ENCODE measurements at places on chromosomes 2 and 18.

- DNase-seq: no peak
These were observed 1.5 kb upstream of the OSGEPL1 start for GRCh38 chr2:189763908-189764661.

GRCh38 chr2:234840336-234840735 lies 111.5 kb upstream of the SH3BP4 start:
- no peak for DNase-seq

DNA sequence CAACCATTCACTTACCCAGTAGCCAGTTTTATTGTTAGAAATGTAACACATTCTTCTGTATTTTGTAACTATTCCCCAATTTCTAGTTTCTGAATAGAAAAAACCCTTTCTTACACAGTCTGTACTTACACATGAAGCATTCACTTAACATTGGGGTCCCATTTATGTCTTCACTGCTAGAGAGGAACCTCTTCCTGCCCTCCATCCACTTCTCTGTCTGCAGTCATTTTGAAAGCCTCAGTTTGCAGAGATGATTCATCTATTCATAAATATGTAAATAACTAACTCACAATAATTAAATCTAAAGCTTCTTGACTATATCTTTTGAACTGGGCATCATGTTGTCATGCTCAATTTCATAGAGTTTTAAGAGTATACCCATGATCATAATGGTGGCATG lies 55.9 kb downstream of the ZRANB3 start:
- no peak for DNase-seq

GRCh38 chr2:52658598-52658997 lies 1109.0 kb upstream of the CHAC2 start:
- DNase-seq: no peak

DNA sequence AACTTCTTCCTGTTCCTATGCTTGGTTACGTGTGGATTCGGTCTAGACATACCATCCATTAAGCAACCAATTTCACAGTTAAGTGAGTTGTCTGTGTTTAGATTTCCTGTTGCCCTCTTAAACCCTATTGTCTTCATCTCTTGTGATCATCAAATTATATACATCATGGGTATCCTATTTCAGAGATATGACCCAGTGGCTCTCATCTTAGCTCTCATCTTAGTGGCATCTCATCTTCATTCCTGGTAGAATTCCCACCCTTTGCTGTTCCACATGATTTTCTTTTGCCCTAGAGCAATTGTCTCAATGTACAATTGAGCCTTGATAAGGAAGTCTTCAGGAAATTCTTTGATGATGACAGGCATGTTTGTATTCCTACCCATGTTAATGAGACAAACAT lies 29.4 kb upstream of the FN1 start:
- DNase-seq: no peak

DNA sequence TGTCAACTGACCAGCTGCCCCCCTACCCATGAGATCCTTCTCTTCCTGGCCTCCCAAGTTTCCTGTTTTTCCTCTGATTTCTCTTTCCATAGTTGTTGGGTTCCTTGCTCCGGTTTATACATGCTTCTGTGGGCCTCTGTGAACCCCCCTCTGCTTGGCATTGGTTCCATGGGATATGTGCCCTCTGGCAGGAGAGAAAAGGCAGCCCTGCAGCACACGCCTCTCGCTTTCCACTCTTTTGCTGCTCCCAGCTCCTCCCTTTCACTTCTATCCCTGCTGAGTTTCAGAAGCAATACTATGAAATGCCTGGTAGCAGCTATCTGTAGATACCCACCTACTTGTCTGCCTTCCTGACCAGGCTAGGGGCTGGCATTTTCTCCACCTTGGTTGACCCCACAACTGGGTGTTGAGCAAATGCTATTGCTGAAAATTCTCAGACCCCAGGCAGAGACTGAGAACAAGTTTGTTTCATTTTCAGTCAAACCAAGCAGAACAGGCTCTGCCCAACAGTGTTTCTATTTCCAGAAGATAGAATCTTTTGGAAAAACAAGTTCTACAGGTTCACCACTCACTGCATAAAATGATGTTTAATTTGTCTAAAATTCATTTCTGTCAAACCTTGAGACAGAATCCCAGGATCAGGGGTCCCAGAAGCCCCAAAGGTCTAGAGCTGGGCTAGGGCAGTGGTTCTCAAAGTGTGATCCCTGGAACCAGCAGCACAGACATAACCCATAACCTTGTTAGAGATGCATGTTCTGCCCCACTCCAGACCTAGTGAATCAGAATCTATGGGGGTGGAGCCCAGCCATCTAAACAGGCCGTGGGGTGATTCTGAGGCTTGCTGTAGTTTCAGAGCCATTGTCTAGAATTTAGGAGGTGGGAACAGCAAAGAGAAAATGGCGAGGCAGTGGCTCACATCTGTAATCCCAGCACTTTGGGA lies 13.4 kb downstream of the CAPG start:
- DNase-seq: no peak

GRCh38 chr2:126645211-126645618 lies 10.7 kb upstream of the GYPC start:
- DNase-seq: no peak

GRCh38 chr2:1548910-1549673 lies 135.8 kb downstream of the TPO start:
- no peak for DNase-seq

- DNase-seq: no peak
These were observed 21.9 kb downstream of the EVA1A start for GRCh38 chr2:75538521-75539490.

- DNase-seq: no peak
These were observed 178.5 kb downstream of the NRXN1 start for GRCh38 chr2:50853441-50853840.

GRCh38 chr2:143521396-143521795 lies 392.2 kb downstream of the ARHGAP15 start:
- no peak for DNase-seq

- no peak for DNase-seq
These were observed 112.4 kb upstream of the UPP2 start for GRCh38 chr2:157989227-157989626.

- DNase-seq: no peak
These were observed 198.3 kb downstream of the ACKR3 start for GRCh38 chr2:236767941-236768340.

DNA sequence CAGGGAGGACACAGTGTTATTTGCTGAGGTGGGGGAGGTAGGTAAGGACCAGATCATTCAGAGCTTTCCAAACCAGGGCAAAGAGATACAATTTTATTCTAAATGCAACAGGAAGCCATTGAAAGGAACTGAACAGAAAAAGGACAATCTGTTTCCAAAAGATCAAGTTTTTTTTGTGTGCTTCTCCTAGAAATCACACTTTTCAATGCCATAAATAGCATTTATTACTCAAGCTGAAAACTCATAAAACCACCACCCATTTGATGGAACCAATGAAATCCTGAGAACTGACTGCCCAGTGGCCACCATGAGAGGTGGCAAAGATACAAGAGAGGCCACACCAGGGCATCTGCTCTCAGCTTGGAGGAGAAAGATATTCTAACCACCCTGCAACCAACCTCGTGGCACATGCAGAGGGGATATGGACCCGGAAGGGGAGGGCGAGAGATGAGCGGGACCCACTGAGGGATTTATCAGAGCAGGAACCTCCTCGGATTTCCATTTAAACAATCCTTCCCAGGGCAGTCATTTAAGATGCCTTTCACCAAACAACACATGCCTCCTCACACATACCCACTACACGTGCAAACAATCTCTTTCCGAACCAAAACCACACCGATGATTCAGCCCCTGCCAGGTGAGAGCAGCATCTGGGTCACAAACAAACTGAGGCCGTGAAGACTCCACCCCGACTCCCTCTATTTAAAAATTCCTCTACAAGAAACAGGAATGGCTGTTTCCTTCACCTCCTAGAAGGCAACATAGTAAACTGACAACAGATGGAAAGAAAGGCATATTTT lies 8.8 kb downstream of the CYB5A start:
- DNase-seq: no peak

DNA sequence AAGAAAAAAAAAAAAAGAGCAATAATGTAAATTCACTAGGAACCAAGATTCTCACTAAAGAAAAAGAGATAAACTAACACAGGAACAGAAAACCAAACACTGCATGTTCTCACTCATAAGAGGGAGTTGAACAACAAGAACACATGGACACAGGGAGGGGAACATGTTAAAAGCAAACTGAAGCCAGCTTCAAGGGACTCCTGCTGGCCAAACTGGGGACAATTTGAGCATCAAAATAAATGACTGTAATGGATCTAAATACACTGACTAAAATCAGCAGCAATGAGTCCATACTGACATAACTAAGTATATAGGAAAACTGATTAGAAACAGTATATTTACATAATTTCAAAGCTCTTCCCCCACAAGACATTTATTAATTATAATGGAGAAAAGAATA lies 73.0 kb downstream of the FARSB start:
- no peak for DNase-seq

DNA sequence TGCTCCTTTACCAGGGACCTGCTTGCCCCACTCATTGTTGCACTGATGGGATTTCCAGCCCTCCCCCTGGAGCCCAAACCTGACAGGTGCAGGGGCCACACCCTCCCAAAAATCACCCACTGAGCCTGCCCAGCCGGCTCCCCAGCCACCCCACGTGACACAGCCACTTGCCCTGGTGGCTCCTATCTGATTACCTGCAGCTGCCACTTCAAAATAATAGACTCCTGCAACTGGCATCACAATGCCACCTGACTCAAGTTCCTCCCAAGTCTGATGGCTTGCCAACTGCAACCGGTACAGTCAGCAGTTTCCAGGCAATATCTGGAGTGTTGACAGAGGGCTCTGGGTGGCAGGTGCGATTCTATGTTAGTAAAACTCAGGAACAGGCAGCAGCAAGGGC lies 66.2 kb downstream of the CRACDL start:
- peak; percentile 99 for DNase-seq

GRCh38 chr2:121242175-121242875 lies 42.7 kb downstream of the TFCP2L1 start:
- DNase-seq: no peak

GRCh38 chr18:35564795-35565453 lies 16.6 kb upstream of the GALNT1 start:
- DNase-seq: no peak

DNA sequence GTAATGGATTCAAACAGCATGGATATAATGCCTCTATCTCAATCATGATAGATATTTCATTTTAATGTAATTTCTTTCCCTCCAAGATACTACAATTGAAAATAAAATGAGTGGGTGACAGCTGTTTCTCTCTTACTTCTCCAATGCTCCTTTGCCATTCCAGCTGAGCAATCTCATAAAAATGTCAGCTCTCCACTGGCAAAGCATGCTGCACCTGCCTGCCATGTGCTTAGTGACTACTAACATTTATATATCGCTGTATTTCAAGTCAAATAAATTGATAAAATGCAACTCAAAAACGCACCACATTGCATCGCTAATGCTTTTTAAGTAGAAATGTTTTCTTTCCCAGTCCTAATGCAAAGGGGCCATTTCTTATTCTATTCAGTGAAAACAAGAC lies 1093.9 kb downstream of the CBLN2 start:
- DNase-seq: peak; percentile 72

DNA sequence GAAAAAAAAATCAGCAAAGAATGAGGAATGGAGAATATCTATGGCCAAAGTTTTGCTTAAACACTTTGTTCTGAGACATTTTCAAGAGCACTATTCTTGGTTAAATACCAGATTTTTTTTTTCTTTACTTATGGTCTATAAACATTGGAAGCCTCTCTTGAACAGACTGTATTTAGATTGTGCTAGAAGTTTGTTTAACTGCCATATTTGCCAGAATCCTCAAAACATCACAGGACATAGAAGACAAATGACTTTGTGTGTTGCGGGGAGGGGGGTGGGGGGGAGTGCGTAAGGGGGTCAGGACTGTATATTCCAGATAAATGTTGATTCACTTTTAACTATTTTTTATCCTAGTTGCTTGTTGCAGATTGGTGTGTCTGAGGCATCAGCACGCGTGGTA lies 262.0 kb downstream of the MEIS1 start:
- DNase-seq: no peak

- no peak for DNase-seq
These were observed 193.8 kb downstream of the RPIA start for GRCh38 chr2:88885275-88885674.

GRCh38 chr2:65436824-65437221 lies 4.4 kb upstream of the SPRED2 start:
- no peak for DNase-seq

Measured in NCI-H1105 treated with DMSO at 0.1 percent for 48 hours (cell line).